Daoy (cell line): ENCODE measurements at places on chromosomes 11 and 22. TPM values are rescaled to one million over a fixed set of nuclear protein-coding genes. Genes with fewer than 3 reads are reported as not detected.

Gene TEX54
- not detected in 2 replicates for total RNA-seq

DNA sequence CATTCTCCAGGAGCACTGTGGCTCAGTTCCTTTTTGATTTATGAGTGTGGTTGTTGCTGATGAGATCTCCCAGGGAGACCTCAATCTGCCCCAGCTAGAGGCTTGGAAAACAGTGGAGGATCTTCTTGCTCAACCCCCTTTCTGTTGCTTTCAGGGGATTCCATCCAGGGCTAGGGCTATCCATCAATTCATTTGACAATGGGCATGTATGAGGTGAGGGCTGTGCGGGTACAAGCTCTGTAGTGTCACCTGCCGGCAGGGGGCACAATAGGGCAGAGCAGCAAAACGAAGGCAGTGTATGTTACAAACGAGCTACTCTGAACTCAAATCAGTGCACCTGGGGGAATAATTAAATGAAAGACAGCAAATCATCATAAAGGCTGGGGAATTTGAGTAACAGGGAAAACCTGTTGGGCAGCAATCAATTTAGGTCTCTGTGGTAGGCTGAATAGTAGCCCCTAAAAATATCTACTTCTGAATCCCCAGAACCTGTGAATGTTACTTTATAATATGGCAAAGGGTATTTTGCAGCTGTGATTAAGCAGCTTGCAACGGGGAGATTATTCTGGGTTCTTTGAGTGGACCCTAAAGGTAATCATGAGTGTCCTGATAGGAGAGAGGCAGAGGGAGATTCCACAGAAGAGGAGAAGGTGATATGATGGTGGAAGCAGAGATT is 170.3 kb upstream of the ZBED5 start:
- DNase-seq, result peak; percentile 65

Gene TIMM10
- total RNA-seq, result 164 and 188 TPM in 2 replicates

- no peak for DNase-seq
Observed at GRCh38 chr11:34614344-34615104, 6.4 kb upstream of the EHF start.

- no peak for DNase-seq
Observed at GRCh38 chr22:50046019-50046415, 12.1 kb downstream of the TTLL8 start.

GRCh38 chr11:47189100-47189834 is 3.0 kb upstream of the PACSIN3 start:
- DNase-seq, result peak; percentile 74

- peak; percentile 52 for DNase-seq
Observed at GRCh38 chr22:43993072-43993760, 30.9 kb upstream of the PARVB start.

Gene MS4A6E
- not detected in 2 replicates for total RNA-seq

Gene MS4A15
- not detected in 2 replicates for total RNA-seq

Gene PGA5
- not detected in 2 replicates for total RNA-seq

DNA sequence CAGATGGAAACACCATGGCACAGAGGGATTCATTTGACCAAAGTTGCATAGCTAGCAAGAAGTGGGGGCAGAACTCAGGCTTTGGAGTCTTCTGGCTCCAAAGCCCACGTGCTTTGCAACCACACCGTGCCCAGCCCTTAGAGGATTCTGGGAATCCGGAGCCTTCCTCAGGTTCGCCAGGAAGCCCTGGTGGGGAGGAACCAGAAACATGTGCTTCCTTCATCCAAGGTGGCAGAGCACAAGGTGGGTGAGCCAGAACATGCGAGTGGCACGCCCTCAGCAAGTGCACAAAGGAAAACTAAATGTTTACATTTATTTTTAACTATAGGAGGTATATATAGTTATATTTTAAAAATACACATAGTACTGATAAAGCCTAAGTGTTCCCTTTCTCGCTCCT is 151.9 kb upstream of the NECTIN1 start:
- DNase-seq, result no peak

GRCh38 chr11:21931436-21932101 is 261.3 kb upstream of the ANO5 start:
- no peak for DNase-seq

DNA sequence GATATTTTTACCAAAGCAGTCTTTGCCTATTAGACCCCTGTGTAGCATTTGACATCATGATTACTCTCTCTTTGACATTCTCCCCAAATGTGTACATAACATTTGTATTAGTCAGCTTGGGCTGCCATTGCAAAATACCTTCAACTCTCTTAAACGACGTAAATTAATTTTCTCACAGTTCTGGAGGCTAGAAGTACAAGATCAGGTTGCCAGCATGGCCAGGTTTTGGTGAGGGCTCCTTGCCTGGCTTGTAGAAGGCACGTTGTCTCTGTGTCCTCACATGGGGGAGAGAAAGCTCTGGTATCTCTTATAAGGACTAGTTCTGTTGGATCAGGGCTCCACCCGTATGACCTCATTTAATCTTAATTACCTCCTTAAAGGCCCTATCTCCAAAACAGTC is 12.3 kb upstream of the DLAT start:
- peak; percentile 4 for DNase-seq

DNA sequence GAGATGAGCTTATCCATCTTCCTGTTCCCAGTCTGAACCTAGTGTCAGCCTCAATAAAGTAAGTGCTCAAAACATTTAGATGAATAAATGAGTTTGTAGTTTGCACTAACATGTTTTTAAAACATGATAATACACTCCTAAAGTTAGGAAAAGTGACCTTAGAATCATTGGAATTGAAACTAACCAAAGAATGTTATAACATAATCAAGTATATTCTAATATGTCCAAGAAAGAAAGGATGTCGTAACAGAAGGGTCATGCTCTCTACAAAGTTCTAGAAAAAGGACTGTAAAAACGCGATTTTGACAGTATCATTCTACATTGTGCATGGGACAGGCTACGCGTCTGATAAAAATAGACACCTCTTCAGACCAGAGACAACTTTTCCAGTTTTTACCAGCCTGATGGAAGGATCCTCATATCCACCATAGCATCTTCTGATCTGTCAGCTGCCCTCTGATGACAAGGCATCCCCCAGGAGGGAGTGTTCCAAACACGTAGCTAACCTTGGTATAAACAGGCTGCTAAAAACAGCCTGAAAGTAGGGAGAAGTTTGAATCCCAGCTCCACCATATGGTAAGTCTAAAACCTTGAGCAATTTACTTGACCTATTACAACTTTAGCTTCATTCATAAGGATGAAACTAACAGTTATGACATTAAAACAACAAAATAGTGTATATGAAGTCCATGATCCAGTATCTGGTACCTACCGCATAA is 30.2 kb downstream of the CLMP start:
- no peak for DNase-seq

DNA sequence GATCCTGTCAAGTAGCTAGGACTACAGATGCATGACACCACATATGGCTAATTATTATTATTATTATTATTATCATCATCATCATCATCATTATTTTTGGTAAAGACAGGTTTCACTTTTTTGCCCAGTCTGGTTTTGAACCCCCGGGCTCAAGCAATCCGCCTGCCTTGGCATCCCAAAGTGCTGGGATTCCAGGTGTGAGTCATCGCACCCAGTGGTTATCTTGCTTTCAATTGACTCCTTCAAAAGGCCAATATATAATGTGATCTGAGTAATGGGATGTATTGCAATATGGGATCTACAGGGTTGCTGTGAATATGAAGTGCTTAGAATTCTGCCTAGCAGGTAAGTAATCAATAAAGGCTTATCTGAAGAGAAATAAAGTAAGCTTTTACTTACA is 221.2 kb downstream of the SBF2 start:
- peak; percentile 4 for DNase-seq

- DNase-seq, result no peak
Observed at GRCh38 chr11:65210361-65210731, 28.6 kb downstream of the CAPN1 start.

GRCh38 chr22:19873138-19873959 is 18.7 kb upstream of the GNB1L start:
- peak; percentile 2 for DNase-seq

DNA sequence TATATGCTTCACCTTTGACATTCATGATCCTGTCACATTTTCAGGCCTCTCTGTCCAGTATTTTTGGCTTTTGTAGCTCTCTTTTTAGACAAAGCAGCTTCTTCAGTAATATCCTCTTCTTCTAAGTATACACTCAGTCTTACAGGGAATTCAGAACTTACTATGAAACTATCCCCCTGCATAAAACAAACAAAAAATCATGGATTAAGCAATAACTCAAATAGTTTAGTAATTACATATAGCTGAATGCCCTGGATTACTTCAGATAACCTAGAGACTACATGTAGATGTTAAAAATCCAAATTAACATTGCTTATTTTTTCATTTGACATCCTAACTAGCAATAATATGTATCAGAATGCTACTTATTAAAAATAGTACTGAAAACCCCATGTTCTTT is 5.2 kb downstream of the TAF1D start:
- DNase-seq, result no peak

DNA sequence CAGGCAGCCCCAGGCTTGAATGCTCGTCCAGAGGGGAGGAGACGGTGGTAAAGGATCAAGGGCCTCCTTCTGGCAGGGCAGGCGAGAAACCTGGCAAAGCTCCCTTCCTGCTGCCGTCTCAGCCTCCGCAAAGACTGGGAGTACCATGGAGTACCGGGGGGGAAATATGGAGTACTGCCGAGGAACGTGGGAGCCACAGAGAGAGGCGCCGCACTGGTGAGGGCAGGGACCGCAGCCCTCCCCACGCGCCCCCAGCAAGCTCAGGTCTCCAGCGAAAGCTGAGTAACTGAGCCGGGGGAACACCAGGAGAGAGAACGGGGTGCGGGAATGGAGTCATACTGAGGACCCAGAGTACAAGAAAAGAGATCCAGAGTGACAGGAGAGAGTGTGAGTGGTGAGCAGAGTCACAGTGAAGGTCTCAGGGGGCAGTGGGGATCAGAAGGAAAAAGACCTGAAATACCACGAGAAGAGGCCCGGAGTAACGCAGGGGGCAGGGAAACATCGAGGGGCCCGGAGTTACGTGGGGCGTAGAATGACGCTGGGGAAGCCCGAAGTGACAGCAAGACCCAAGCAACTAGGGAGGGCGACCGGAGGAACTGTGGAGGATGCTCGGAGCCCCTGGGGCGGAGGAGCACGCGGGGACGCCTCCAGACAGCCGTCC is 740 bp downstream of the EML3 start:
- peak; percentile 65 for DNase-seq

Gene P2RY2
- 0.74 TPM in 1 of 2 replicates, not detected in the other for total RNA-seq

Gene CHEK1
- 64.8 and 65.3 TPM in 2 replicates for total RNA-seq

DNA sequence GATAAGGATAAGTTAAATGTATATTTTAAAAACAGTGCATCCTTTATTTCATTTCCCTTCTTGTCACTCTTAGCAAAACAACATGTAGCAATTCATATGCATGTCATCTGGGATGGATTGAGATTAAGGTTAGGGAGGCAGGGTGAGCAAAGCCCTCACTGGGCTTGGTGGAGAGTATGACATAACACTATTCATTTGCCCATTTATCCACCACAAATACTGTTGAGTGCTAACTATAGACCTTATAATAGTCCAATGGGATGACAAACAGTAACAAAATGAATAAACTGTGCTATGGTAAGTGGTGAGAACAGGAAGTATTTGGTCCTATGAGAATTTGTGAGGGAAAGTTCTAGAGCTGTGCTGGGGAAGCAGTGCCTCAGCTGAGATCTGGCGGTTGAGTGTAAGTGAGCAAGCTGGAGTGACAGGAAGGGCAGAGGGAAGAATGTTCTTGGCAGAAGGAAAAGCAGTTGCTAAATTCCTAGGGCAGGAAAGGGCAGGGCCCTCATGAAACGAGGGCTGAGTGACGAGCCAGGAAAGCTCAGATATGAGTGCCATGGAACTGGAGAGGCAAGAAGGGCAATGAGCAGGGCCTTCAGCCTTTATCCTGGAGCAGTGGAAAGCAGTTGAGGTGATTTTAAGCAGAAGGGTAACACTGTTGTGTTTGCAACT is 6.7 kb downstream of the HSD17B12 start:
- DNase-seq, result peak; percentile 5

GRCh38 chr11:19187114-19187832 is 14.5 kb downstream of the CSRP3 start:
- no peak for DNase-seq

DNA sequence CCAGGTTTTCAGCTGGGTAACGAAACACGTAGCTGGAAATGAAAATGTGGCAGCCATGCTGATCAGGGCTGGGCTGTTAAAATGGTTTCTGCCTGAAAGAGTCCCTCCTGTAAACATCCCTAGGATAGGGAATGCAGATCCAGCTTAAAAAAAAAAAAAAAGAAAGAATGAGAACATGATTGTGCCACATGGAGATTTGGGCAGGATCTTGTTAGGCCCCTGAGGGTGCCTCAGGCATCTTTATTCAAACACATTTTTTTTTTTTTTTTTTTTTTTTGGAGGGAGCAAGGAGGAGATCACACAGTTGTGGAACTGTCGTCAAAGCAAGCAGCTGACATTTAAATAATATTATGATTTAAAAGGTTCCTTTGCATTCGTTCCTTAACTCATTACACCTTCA is 900.3 kb downstream of the OPCML start:
- no peak for DNase-seq

DNA sequence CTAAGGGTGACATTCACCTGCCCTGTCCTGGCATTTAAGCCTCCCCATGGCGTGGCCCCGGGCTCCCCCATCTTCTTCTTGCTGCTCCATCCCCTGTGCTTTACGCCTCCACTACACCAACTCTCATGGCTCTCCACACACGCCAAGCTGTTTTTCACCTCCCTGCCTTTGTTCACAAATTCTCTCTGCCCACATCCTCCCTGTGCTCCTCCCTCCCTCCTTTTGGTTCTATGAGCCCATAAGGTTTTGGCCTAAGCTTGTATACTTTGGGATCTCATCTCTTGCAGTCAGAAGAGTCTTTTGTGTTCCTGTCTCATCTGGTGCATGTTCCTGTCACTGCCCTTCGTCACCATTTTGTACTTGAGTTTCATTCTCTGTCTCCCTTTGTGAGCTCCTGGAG is 4.6 kb upstream of the DNAL4 start:
- no peak for DNase-seq

Gene MYOD1
- not detected in 2 replicates for total RNA-seq

Gene MOV10L1
- total RNA-seq, result 0.11 TPM in 1 of 2 replicates, not detected in the other

Gene DBX1
- not detected in 2 replicates for total RNA-seq

Gene ZP1
- not detected in 2 replicates for total RNA-seq

DNA sequence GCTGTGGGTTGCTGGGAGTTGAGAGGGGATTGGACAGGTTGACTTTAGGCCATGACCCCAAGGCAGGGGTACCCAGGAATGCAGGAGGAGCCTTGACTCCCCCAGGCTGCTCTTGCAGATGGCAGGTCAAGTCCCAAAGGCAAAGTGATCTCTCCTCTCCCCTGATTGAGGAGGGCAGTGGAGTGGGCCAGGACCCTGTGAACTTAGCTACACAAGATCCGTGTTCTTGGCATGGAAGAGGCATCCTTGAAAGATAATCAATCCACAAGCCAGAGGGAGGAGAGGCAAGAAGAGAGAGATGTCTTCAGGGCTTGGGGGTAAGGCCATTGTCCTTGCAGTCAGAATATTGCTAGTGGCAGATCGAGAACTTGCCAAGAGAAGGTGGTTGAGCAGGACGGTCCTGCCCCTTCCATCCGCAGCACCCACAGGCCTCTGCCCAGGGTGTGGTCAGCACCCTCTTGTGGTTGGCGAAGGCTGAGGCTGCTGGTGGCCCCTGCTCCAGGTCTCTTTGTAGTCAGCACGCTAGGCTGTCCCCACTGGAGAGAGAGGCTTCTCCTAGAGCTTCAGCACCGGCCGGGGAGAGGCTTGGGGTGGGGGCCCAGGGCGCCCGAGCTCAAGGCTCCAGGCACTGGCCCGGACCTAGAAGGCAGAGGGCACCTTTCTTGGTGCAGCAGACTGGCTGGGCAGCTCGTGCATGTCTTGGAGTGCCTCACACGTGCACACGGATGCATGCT is 45.4 kb downstream of the KCNC1 start:
- DNase-seq, result no peak

Gene GRM5
- total RNA-seq, result not detected in 2 replicates
